Stimulated activated naive CD8-positive, alpha-beta T cell treated with anti-CD3 and anti-CD28 coated beads, Interleukin-15, amount 100 ng/mL, for 72 hours (primary cell): ENCODE measurements at places on chromosomes 3 and 15.

DNA sequence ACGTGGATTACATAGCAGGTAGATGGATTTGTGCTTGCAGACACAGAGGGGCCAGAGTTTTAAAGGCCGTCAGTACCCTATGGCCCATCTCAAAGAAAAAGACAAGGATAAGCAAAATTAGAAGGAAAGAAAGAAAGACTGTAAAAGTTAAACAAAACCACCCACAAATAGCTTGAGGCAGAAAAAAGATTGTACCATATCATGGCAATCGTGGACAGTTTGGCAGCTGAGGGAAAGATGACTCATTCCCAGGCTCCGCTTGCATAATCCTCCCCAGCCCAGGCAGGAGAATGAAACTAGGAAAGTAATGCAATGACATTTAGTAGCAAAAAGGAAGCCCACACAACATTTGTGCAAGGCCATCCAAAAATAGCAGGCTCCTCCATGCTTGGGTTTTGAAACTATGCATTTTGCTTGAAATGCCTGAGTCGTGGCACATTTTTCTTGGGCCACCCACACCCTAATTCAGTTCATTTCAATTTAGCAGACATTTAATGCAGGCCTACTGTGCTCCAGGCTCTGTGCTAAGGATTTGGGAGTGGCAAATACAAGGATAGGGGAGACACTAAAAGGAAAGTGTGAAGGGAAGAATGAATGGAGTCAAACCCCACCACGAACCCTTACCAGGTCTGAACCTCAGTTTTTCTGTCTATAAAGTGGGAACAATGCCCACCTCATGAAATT lies 40.9 kb upstream of the SMAD3 start:
- DNase-seq: no peak

DNA sequence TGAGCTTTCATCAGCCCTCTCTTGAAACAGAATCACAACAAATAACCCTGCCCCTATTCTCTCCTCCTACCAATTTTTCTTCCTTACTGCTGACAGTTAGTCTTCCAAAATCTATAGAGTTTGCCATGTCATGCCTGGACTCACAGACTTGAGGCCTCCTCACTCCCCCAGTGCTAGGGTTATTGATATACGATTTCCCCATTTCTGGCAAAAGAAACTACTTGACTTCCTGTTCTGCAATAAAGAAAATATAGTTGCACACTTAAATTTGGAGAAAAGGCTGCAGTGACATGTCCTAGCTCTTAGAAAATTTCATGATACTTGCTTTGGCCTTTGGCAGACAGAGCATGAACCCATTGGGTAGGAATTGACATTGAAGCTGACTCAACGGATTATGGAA lies 75.9 kb downstream of the CYP19A1 start:
- no peak for DNase-seq

GRCh38 chr15:97082830-97083229 lies 752.3 kb downstream of the NR2F2 start:
- no peak for DNase-seq

DNA sequence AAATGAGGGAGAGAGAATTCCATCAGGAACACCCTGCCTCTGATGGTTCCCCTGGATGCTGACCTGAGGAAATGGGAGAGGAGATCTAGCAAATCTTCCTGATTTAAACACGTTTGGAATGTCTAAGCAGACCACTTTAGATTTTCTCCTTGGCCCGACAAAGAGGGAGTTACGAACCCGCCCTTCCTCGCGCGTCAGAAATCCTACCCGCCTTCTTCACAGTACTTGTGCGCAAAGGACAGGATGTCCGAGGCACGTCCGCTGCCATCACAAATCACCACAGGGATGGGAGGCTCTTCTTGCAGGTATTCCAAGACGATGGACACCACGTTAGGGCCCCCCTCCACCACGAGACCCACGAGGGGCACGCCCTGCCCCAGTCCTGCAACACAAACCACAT lies 38.6 kb downstream of the TRPM1 start:
- DNase-seq: no peak

GRCh38 chr15:42444415-42445063 lies 46.4 kb downstream of the ZNF106 start:
- no peak for DNase-seq
